ENCODE measurements at places on chromosomes 7 and 10.

DNA sequence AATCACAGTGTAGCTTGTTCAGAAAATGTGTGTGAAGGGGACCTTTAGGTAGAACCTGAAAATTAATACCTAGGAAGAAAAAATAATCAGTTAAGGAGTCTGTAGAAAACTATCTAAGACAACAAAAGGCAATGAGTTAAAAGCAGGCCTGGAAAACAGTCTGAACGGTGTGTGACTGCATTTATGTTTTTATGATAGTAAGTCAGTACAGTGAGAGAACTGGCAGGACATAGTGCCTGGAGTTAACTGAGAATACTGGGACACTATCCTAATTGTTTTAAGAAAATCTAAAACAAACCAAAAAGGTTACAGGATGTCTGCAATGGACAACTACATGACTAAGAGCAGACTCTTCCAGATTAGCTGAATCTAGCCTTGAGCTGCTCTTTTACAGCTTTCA, 17.9 kb downstream of the CRPPA start:
- no peak for DNase-seq

DNA sequence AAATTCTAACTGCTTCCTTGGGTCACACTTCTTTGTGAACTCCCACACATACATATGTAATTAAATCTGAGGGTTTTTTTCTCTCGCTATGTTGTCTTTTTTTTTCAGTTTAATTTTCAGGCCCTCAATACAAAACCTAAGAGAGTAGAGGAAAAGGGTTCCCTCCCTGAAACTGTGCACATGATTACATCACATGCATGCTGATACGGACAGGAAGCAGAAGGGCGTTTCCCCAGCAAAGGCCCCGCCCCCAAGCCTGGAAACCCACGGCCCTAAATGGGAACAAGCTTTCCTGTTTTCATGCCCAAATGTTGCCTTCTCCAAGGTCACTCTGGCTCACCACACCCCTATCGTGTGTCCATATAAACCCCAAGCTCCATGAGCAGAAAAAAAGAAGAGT, 115.4 kb downstream of the TEX36 start:
- no peak for DNase-seq

DNA sequence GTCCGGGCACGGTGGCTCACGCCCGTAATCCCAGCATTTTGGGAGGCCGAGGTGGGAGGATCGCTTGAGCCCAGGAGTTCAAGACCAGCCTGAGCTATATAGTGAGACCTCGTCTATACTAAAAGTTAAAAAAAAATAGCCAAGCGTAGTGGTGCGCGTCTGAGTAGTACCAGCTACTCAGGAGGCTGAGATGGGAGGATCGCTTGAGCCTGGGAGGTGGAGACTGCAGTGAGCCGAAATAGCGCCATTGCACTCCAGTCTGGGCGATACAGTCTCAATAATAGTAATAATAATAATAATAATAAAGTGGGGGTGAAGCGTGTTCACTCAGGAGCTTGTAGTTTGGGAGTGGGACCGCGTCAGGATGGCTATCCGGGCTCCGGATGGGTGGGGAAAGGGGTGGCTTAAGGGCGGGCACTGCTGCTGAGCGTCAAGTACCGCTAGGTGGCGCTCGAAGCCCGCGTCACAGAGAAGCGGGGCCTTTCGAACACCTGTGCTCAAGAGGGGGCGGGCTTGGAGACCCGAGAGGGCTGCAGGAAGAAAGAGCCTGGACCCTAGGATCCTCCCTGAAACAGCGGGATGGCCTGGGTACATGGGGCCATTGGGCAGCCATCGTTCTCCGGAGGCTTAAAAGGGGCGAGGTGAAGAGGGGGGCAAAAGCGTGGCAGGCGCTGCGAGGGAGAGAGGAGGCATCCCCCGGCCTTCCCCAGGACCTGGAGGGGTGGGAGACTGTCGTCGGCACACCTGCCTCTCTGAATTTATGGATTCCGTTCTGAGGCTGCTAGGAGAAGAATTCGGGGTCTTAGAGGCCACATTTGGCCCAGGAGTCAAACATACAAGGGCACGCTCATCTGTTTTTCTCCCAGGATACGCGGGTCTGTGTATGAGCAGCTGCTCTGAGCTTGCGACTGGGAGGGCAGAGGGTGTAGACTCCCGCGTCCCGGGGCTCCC, 14.5 kb downstream of the LBX1 start:
- DNase-seq = peak; percentile 47

DNA sequence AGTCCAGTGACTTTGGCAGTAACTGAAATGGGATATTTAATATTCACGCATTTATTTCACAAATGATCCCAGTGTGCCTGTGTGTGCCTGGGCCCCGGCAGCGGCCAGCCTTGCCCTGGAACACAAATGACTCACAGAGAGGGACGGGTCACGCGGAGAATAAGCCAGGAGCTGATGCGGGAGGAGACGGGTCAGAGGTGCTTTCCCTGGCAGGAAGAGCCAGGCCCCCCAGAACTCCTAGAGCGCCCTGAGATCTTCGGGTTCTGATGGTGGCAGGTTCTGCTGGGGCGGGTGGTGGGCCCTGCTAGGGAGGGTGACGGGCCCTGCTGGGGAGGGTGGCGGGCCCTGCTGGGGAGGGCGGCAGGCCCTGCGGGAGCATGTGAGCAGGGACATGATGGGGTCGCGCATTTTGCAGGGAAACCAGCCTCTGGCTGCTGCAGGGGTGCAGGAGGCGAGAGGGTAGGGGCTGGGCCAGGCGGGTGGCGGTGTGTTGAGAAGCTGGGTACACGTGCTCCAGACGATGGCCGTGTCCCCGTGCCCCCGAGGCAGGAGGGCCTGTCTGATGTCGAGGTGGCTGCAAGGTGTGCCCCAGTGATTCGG, 84.2 kb upstream of the DIP2C start:
- DNase-seq = no peak

DNA sequence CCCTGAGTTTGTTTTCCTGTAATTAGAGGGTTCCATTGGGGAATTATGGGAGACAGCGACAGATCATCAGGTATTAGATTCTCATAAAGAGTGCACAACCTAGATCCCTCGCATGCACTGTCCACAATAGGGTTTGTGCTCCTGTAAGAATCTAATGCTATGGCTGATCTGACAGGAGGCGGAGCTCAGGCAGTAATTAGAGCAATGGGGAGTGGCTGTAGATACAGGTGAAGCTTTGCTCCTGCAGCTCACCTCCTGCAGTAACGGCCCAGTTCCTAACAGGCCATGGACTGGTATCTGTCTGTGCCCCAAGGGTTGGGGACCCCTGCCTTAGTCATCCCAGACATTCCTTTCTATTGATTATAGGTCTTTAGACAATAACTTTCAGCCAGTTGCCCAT, 894 bp upstream of the ZSCAN21 start:
- no peak for DNase-seq

GRCh38 chr7:87148332-87148955, 3.8 kb upstream of the DMTF1 start:
- peak; percentile 6 for DNase-seq

DNA sequence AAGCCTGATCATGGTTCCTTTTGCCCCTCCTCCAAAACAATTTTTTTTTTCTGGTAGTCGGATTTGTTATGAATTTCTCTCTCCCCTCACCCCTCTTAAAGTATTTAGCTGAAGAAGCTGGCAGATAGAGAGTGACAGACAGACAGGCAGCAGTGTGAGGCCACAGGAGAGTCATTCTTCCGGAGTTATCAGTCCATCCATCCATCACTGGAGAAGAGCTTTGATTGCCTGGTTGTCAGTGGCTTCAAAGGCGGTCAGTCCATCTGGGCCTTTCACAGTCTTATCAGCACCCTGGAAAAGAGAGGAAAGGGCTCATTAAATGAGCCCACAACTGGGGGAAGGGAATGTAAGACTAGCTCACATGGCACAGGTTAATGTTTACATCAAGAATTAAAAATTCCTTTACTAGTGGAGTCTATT, 47.4 kb downstream of the MTPN start:
- no peak for DNase-seq

DNA sequence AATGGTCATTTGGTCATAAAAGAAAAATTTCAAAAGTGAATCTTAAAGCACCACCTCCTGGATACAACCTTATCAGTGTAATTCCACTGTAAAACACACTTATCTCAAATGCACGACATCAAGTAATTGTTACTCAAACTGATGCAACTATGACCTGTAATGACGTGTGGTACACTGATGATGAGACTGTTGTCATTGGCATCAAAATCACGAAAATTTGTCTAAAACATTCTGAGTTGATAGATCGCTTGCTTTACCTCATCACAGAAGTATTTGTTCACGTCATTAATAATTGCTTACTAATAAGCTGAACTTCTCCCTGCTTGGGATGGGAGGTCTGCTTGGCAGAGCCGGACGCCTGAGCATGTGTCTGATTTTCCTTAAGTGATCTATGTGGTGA, 221.8 kb upstream of the KLF6 start:
- DNase-seq = no peak

DNA sequence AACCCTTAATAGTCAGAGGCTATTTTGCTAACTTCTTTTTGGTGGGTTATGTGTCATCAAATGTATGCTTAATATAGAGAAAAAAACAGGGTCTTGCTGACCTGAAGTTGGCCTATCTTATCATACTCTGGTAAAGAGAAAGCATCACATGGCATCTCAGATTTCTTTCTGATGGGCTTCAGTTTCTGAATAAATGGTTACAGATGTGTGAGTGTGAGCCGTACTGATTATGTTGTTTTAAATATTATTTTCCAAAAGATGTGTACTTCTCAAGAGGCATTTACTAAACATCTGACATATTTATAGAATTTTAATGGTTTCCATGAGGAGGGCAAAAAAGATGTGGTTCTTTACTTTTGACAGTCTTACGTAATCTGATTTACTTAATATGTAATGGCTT, 28.4 kb downstream of the BBS9 start:
- no peak for DNase-seq

- DNase-seq = no peak
These were observed 218.9 kb downstream of the FAM107B start for GRCh38 chr10:14555807-14556206.

DNA sequence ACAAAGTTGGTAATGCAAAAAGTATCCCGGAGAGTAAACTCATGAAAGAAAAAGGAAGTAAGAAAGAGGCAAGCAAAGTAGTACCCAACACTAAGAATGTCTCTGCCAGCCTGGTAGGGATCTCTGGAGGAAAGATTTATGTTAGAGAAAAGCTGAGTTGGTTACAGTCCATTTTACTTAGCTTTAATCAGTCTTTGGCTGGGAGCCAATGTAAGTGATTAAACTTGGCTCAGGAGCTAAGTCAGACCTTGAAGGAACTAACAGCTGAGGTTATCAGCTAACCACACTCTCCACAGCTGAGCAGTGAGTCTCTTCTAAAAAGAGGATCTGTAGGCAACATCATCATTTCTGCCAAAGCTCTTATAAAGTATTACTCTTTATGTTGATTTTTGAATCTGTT, 148.0 kb downstream of the ANKRD7 start:
- no peak for DNase-seq

- no peak for DNase-seq
These were observed 91.1 kb upstream of the DNAJB12 start for GRCh38 chr10:72445851-72446250.

DNA sequence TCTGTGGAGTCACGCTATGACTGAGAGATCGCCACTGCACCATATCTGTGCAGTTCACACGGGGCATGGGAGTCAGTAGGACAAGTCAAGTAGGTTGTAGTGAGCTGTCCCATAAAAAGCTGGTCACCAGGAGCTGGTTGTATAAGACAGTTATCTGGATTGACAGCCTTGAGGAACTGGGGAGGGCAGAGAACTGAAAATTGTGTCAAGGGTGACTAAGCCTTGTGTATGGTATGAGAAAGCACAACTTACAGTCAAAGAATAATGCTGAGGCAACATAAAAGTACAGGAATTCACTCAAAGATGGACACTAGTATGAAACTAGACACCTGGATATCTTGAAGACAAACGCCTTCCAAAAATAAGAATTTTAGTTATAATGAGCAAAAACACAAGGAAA, 564.9 kb downstream of the POM121L12 start:
- no peak for DNase-seq

DNA sequence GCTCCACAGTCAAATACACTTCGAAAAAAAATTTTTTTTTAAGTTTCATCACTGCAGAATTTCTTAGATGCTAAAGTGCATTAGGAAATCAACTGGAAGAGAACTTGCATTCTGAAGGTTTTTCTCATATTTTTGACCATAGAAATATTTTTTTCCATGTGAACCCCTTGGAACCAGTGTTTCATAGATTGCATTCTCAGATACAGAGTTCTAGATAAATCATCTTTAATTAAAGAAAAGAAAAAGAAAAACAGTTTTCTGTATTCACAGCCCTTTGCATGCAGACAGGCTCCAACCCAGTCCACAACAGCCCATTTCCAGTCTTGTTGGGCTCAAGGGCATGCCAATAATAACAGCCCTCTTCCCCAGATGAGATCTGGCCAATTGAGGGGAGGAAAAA, 75.5 kb upstream of the RPA3 start:
- no peak for DNase-seq

- peak; percentile 37 for DNase-seq
These were observed 184.0 kb upstream of the INHBA start for GRCh38 chr7:41886901-41887311.

DNA sequence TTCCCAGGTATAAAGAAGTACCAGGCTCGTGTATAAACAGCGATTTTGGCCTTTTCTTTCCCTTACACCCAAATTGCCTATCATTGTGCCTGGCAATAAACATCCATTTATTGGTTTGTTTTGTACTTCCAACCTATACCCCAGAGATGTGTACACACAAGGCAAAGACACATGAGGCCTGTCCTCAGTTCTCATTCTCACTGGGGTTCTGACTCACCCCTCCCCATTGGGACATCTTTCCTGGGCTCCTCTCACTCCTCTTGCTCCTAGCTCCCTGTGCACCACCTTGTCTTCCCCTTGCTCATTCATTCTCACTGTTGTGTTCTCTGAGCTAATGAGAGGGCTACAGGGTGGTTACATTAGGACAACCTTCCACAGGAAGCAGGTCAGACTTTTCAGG, 240.7 kb downstream of the ANK3 start:
- peak; percentile 9 for DNase-seq

GRCh38 chr10:120995768-120996167, 144.6 kb downstream of the WDR11 start:
- DNase-seq = no peak

- DNase-seq = no peak
These were observed 555.3 kb downstream of the GALNT17 start for GRCh38 chr7:71687286-71687685.

DNA sequence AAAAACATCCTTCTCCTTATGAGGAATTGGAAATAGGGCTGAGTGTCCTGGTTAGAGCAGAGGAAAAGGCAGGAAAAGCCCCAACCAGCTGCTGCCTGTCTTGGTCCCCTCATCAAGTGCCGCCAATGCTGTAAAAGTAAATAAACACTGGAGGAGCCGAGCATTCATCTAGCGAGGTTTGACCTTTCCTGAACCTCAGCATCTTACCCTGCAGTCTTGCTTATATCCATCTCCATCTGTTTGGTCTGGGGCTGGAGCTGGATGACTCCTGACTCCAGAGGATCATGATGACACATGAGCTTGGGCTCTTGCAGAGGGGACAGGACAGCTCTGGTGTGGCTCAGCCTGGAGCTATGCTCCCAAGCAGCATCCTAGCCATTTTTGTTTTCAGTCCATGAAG, 501.1 kb downstream of the TNS3 start:
- DNase-seq = no peak

GRCh38 chr7:78634093-78634492, 819.4 kb downstream of the MAGI2 start:
- DNase-seq = peak; percentile 12

Measured in mammary epithelial cell (primary cell).